ENCODE measurements at places on chromosomes 5 and 9. TPM values are rescaled to one million over a fixed set of nuclear protein-coding genes. Genes with fewer than 3 reads are reported as not detected.

FOXD4L4 gene
- total RNA-seq, result 0.19 TPM

PPP3R2 gene
- not detected for total RNA-seq

YTHDC2 gene
- 27.6 TPM for total RNA-seq

CSF2 gene
- not detected for total RNA-seq

DNA sequence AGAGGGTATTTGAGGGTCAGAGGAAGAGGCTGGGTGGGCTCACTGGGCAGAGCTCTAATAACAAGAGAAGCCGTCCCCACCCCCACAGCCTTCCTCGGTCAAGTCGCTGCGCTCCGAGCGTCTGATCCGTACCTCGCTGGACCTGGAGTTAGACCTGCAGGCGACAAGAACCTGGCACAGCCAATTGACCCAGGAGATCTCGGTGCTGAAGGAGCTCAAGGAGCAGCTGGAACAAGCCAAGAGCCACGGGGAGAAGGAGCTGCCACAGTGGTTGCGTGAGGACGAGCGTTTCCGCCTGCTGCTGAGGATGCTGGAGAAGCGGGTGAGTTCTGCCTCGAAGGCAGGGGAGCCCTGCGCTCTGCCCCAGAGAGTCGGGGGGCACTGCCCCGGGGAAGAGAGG lies 21.6 kb upstream of the RARS1 start:
- no peaks in the 10 kb centered on the region for H3K36me3 ChIP-seq
- DNase-seq, result no peak
- no peaks in the 10 kb centered on the region for H3K27me3 ChIP-seq
- H3K27ac ChIP-seq, result no peak overlapping the region
- no peak overlapping the region for H3K4me3 ChIP-seq
- no peaks in the 10 kb centered on the region for H3K4me1 ChIP-seq

GRCh38 chr9:35649431-35650340 lies 1.0 kb downstream of the SIT1 start:
- no peaks in the 10 kb centered on the region for H3K36me3 ChIP-seq
- no peak overlapping the region for H3K4me3 ChIP-seq
- no peak for DNase-seq
- no peaks in the 10 kb centered on the region for H3K4me1 ChIP-seq
- H3K27ac ChIP-seq, result no peak overlapping the region

- no peak overlapping the region for H3K4me3 ChIP-seq
- H3K4me1 ChIP-seq, result no peaks in the 10 kb centered on the region
- DNase-seq, result peak; percentile 24
Measured at GRCh38 chr9:138097501-138097991, 220.0 kb downstream of the CACNA1B start.

DNA sequence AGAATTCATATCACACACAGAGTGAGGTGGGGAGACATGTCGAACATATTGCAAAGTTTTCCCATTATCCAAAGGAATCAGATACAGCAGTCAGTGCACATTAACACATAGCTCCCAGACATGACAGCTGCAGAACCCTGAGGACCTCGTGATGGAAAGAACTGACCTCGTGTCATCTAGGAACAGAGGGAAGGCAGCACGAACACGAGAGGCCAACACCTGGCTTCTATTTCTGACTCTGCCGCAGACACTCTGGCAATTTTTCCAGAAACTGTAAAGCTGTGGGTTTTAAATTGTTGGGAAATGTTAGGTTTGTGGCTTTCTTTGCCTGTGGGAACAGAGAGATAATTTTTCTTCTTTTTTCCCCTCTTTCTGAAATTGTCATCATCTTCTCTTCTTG lies 315.0 kb upstream of the PIK3R1 start:
- peaks cover 6% of the 10 kb centered on the region for H3K4me1 ChIP-seq
- no peak overlapping the region for H3K4me3 ChIP-seq
- no peaks in the 10 kb centered on the region for H3K27me3 ChIP-seq
- H3K27ac ChIP-seq, result no peak overlapping the region
- DNase-seq, result no peak
- H3K36me3 ChIP-seq, result no peaks in the 10 kb centered on the region

DNA sequence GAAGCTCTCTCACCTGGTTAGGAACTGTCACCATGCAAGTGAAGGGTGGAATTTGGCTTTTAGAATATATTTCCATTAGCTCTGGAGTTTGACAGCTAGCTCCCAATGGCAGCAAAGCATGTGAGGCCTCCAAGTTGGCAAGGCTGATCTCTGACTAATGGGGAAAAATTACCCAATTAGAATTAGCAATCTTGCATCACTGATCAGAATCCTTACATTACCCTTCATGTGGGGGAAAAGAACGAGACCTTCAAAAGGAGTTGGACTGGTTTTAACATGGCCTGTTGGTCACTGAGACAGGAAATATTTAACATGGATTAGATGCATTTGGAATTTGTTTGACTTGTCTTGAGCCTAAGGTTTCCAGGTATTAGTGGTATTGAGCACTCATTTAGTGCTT lies 192.3 kb upstream of the GDNF start:
- no peak overlapping the region for H3K4me3 ChIP-seq
- no peak for DNase-seq
- no peaks in the 10 kb centered on the region for H3K4me1 ChIP-seq

DNA sequence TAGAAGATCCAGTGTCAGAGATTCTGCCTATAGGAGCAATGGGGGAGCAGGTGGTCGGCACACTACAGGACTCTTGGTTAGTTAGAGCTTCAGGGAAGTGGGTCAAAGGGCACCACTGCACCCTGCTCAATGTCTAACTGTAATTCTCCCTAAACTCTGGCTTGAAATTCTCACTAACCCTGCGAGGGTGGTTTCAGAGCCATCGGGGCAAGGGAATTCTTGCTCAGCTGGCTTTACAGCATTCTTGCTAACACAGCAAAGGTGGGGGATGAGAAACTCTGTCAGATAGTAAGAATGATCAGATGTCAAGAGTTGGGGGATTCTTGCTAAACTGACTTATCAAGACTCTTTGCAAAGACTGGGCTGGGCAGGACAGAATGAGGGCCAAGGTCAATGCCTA lies 4.7 kb upstream of the ZNF354C start:
- no peak overlapping the region for H3K4me3 ChIP-seq
- no peak for DNase-seq
- H3K36me3 ChIP-seq, result no peaks in the 10 kb centered on the region
- H3K27ac ChIP-seq, result no peak overlapping the region
- no peaks in the 10 kb centered on the region for H3K4me1 ChIP-seq

DNA sequence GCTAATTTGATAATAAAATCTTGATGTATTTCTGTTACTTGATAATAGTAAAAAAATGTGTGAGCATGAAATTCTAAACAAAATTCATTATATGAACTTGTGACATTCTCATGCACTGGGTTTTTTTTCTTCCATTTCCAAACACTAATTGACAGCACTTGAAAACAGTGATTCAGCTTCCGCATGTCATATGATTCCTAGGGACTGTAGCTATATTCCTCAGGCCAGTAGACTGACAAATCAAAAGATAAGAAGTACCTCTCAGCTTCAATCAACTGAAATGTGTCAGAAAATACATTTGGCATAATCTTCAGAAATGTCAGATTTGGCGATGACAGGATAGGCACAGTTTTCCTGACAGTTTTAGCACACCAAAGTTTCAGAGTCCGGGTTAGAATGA lies 52.5 kb downstream of the EFNA5 start:
- H3K4me1 ChIP-seq, result peaks cover 11% of the 10 kb centered on the region
- no peak overlapping the region for H3K27ac ChIP-seq
- H3K36me3 ChIP-seq, result peaks cover 12% of the 10 kb centered on the region
- no peak overlapping the region for H3K4me3 ChIP-seq
- DNase-seq, result no peak

GRCh38 chr5:181168595-181169118 lies 21.3 kb downstream of the OR2V2 start:
- no peaks in the 10 kb centered on the region for H3K36me3 ChIP-seq
- no peaks in the 10 kb centered on the region for H3K4me1 ChIP-seq
- peak overlapping the region; percentile 88 for H3K4me3 ChIP-seq
- H3K27ac ChIP-seq, result no peak overlapping the region

- no peaks in the 10 kb centered on the region for H3K27me3 ChIP-seq
- H3K27ac ChIP-seq, result no peak overlapping the region
- H3K4me1 ChIP-seq, result peaks cover 8% of the 10 kb centered on the region
- peak overlapping the region; percentile 86 for H3K4me3 ChIP-seq
- no peak for DNase-seq
Measured at GRCh38 chr9:124871156-124871561, 9.2 kb downstream of the ARPC5L start.

DNA sequence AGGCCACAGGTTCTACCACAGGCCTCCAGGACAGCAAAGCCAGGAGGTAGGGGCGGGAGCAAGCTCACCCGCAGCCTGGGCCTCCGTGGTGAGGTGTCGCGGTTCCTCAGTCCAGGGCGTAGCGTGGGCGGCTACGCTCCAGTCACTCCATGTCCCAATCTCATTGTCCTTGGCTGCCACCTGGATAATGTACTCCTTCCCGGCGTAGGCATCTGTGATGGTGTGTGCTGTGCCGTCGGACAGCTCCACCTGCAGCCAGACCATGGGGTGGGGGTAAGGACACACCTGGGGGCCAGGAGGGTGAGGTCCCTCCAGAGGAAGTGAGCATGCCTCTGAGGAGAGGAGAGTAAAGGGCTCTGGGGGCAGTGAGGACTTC lies 29.8 kb upstream of the ENHO start:
- no peaks in the 10 kb centered on the region for H3K36me3 ChIP-seq
- no peak overlapping the region for H3K4me3 ChIP-seq
- H3K27me3 ChIP-seq, result no peaks in the 10 kb centered on the region

DNA sequence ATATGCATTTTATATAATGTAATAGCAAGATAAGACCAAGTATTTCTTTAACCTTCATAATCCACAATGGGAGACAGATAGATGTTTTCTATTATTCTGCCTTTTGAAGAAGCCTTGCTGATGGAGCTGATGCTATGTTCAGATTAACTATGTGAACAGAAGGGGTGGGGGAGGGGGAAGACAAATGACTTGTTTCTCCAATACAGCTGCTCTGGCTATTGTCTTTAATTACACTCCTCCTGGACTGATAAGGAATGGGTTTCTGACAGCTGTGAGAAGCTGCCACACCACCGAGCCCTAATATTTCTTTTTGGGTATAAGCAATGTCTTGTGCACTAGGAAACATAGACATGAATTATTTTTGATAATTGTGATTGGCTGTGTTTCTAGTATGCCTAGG lies 62.0 kb downstream of the CAVIN4 start:
- no peak overlapping the region for H3K4me3 ChIP-seq
- no peaks in the 10 kb centered on the region for H3K36me3 ChIP-seq
- H3K27me3 ChIP-seq, result no peaks in the 10 kb centered on the region
- H3K27ac ChIP-seq, result no peak overlapping the region
- no peaks in the 10 kb centered on the region for H3K4me1 ChIP-seq

DNA sequence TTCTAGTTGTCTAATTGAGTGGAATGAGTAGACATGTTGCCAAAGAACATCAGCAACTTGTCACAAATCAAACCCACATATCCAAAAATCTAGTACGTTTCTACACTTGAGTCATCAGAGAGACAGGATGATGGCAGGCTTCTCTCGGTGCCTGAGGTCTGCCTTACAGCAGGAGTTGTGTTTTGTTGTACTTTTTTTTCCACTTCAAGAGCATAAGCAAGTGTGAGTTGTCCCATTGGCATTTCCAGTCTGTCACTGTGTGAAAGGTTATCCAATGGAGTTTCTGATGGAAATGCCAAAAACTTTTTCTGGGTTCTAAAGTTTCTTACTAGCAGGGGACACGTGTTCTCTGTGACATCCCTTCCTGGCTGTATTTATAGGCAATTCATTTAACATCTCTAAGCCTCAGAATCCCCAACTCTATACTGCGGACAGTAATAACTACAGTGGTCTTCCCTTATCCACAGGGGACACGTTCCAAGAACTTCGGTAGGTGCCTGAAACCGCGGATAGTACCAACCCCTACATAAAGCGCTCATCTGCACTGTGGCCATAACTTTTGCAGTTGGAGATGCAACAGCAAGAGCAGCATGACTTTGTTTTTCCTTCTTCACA lies 246.5 kb downstream of the SYK start:
- no peaks in the 10 kb centered on the region for H3K36me3 ChIP-seq
- no peak overlapping the region for H3K27ac ChIP-seq

DNA sequence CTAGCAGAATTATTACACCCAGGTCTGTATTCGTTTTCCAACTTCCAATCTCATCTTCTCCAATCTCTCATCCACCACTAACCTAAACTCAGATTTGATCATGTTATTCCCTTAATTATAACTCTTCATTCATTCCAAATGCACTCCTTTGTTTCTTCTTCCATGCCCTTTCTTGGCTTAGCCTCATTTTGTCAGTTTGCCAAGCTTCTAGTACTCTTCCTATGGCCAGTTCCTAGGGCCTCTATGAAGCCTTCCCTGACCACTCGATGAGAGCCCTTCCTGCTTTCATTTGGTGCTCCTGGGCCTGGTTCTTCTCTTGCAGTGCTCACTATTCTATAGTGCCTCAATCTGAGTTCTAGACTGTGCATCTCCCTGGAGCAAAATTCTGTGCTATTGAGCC lies 5.8 kb downstream of the FAM219A start:
- DNase-seq, result no peak
- peaks cover 10% of the 10 kb centered on the region for H3K4me1 ChIP-seq
- no peak overlapping the region for H3K4me3 ChIP-seq
- H3K27me3 ChIP-seq, result no peaks in the 10 kb centered on the region
- H3K27ac ChIP-seq, result no peak overlapping the region

DNA sequence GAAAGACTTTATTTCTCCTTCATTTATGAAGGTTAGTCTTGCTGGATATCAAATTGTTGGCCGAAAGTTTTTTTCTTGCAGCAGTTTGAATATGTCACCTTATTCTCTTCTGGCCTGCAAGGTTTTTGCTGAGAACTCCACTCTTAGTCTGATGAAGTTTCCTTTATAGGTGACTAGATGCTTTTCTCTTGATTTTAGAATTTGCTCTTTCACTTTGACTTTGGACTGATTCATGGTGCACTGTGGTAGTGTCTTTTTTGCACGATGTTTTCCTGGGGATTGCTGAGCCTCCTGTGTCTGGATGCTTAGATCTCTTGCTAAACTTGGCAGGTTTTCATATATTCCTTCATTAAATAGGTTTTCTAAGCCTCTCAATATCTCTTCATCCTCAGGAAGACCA lies 12.4 kb downstream of the AHRR start:
- no peaks in the 10 kb centered on the region for H3K36me3 ChIP-seq
- H3K4me1 ChIP-seq, result no peaks in the 10 kb centered on the region
- H3K4me3 ChIP-seq, result no peak overlapping the region
- no peaks in the 10 kb centered on the region for H3K27me3 ChIP-seq

DNA sequence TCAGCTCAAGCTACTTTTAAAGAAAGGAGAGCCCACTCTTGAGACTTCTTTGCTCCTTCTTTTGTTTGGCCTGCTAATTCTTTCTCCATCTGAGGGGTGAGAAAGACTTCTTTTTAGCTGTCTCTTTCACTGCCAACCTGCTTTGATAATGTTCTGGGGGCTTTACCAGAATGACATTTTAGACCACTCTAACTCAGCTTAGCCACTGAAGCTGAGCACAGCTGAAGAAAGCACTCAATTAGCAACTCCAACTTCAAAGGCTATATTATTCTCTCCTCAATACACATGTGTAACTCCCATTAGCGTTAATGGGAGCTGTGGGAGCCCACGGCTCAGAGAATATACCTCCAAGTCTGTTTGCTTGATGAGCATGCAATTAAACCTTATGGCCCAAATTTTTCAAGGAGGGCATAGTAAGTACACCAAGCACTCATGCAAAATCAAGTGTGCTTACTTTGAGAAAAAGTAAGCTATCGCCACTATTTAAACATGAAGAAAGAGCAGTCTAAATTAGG lies 815.4 kb upstream of the DMAC1 start:
- peaks cover 4% of the 10 kb centered on the region for H3K4me1 ChIP-seq
- H3K4me3 ChIP-seq, result no peak overlapping the region
- H3K27ac ChIP-seq, result no peak overlapping the region
- DNase-seq, result no peak
- no peaks in the 10 kb centered on the region for H3K27me3 ChIP-seq
- no peaks in the 10 kb centered on the region for H3K36me3 ChIP-seq

All from endodermal cell (in vitro differentiated cells).